ENCODE measurements at places on chromosomes 2 and 18.

- DNase-seq: no peak
Observed at GRCh38 chr18:80252136-80252535, 4.8 kb upstream of the PARD6G start.

DNA sequence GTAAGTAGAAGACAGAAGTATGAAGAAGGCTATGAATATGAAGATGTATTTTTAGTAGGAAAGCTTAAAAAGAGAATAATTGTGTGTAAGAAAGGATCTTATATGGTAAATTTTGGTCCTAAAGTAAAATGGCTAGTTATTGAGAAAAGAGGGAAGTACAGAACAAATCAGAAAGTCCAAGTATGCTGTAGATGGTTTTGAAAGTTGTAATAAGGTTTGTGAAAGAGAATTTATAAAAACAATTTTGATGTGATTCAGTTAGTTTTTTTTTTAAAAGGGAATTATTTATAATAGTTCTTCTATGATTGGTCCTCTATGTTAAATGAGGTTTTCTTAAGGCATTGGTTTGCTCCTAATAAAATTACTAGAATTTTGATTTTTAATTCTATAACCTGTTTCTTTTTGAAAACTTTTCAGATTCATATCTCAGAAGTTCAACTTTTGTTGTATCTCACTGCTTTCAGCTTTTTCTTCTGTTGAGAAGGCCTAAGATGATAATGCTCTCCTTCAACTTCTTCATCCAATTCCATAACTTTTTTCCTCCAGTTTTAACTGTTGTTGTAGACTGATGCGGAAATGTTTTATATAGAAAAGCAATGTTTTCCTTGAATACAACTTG is 322.7 kb downstream of the NOL4 start:
- DNase-seq: no peak

DNA sequence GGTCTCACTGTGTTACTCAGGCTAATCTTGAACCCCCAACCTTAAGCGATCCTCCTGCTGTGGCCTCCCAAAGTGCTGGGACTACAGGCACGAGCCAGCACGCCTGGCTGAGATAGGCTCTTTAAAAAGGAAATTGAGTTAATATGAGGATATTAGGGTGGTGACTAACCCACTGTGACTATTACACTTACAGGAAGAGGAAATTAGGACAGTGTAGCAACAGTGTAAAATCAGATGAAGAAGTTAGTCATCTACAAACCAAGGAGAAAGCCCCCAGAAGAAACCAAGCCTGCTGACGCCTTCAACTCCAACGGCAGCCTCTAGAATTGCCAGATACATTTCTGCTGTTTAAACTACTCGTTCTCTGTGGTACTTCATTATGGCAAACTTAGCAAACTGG is 711.9 kb downstream of the SUCLG1 start:
- DNase-seq: no peak

GRCh38 chr18:63253428-63254372 is 65.9 kb downstream of the BCL2 start:
- no peak for DNase-seq

GRCh38 chr2:2764001-2764355 is 432.9 kb upstream of the MYT1L start:
- no peak for DNase-seq

- no peak for DNase-seq
Observed at GRCh38 chr2:105880637-105881036, 135.9 kb downstream of the NCK2 start.

GRCh38 chr18:79394534-79395307 is 1.0 kb upstream of the NFATC1 start:
- DNase-seq: no peak

DNA sequence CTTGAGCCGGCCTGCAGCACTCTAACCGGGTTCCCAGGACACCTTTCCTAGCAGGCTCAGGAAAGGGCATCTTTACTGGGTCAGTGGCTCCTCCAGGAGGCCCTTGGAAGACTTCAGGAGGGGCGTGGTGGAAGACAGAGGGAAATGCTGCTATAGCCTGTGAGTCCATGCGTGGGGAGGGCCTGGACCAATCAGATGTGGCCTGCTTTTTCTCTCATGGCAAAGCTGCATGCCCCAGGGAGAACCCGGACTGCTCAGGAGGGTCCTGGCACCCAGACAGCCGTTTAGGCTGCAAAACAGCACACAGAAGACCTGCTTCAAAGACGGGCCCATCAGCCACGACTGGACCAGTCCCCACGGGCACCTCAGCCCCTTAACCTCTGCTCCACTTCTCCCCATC is 84.4 kb downstream of the EIPR1 start:
- no peak for DNase-seq

GRCh38 chr2:118312969-118313756 is 224.9 kb downstream of the INSIG2 start:
- no peak for DNase-seq

DNA sequence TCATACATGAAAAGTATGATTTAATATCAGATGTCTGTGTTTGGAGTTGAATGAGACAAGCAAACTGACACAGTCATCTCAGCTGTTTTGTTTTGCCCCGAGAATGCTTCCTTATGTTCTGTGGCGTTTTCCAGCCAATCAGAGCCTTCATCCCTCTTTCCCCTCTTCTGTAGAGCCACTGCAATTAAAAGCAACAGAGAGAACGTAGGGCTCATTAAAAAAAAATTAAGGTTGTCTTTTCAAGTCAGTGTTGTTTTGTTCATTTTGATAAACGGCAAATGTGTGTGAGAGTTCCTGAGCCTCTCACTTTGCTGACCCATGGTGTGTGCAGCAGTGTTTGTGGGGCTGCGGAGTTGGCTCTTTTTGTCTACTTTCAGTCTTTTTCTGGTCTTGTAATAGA is 216.0 kb downstream of the FHOD3 start:
- no peak for DNase-seq

DNA sequence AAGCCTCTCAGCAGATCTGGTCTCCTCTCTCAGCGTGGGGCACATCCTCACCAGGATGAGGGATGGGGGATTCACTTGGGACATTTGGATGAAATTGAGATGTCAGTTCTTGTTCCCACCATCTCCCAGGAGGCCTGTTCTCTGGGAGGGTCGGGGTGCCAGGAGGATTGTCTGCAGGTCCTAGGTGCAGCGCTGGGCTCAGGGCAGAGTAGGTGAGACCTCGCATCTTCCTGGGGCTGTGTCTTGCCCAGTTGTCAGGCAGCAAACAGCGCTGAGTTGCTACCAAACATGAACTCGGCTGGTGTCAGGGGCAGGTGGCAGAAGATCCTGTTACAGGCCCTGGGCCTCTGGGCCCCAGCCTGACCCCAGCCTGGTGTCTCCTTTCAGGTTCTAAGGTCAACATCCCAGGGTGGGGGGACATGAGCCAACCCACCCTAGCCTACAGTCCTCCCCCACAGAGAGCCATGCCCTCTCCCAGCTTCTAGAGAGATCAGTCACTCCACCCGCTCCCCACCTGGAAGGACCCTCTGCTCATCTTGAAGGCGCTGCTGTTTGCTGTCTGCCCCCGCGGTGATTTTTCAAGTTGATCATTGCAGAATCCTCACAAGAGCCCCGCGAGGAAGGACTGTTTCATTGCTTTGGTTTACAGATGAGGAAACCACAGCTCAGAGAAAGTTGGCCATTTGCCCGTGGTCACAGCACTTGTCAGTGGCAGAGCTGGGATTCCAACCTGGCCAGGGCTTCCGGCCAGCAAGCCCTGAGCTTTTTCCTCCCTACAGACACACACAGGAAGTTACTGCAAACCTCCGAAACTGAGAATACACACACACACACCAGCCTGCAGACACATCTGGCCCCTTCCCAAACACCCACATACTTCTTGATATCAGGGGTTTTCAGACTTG is 83.9 kb downstream of the STPG4 start:
- no peak for DNase-seq

- DNase-seq: no peak
Observed at GRCh38 chr2:222976521-222977061, 75.4 kb upstream of the KCNE4 start.

DNA sequence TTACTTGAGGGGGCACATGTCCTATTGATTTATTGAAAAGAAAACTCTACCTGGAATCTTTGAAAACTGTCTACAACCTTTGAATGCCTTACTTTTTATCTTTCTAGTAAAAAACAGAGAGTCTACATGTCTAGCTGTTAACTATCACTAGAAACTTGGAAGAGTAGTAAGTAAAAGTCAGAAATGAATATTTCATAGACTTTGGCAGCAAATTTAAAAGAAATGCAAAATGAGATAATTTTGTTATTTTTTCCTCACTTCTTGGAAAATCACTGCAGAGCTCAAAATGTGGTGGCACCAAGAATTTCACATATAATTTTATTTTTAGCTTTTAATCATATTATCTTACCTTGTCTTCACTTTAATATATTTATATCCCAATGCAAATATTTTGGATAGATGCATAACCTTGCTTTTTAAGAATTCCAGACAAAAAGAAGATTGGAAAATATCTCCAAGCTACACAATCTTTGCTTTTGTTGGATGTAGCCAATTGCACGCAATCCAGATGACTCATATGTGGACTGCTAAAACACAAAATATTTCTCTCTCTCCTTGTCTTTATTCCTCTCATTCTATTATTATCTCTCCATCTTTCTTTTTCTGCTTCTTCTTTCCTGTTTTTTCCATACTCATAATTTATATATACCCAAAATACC is 92.2 kb upstream of the DSEL start:
- no peak for DNase-seq

DNA sequence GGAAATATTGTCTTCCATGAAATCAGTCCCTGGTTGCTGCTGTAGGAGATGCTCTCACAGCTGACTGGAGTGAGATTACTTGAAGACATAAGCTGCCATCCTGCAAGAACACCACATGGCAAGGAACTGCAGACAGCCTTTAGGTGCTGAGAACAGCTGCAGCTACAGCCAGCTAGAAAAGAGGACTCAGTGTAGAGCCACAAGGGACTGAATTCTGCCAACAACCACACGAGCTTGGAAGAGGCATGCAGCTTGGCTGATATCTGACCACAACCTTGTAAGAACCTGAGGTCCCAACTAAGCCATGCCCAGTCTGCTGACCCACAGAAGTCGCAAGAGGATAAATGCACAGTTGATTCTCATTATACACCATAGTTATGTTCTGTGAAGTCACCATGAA is 181.8 kb upstream of the ARL4C start:
- DNase-seq: no peak

GRCh38 chr2:67399831-67400489 is 2.8 kb downstream of the ETAA1 start:
- no peak for DNase-seq

GRCh38 chr2:186533717-186534116 is 47.7 kb downstream of the ZC3H15 start:
- no peak for DNase-seq

- no peak for DNase-seq
Observed at GRCh38 chr2:17758118-17758517, 4.2 kb downstream of the GEN1 start.

DNA sequence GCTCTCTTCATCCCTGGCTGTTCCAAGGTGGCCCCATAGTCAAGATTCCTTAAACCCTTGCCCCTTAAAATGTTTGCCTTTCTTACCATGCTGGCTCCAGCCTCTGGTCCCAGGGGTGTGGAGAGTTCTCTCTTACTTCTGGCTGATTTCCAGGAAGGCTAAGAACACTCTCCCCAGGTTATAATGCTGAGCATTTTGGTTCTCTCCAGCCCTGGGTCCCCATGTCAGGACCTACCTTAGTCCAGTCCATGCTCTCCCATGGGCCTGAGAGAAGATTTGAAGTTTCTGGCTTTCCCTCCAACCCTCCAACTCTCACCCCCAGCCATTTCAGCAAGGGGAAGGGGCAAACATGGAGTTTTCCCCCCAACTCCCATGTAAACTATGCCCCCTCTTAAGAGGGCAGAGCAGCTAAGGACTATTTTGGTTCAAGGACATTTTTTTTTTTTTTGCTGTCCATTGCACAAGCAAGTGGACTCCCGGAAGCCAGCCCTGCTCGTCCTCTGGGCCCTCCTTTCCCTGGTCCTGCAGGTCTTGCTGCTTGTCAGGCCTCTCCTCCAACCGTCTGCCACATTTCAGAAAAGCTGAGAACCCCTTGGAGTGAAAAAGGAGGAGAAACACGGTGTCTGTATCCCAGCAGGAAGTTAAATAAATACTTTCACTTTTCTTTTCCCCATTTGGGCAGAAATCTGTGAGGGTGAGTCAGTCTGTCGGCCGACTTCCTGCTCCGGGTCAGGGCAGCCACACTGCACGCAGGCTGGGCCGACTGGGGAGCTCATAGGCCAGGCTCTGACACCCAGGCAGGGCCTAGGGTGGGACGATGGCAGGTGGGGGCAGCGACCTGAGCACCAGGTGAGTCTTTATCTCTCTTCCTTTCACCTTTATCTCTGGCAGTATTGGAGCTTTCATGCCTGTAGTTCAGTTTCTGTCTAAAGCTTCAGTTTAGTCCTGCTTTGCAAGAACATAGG is at the start of gene SP140L:
TSS of gene SP140L (plus strand) at position 741 of the 965 bp plus-strand sequence. CDS start at position 818, 77 bp downstream.
- DNase-seq: no peak

GRCh38 chr2:182666674-182667314 is 49.3 kb upstream of the DNAJC10 start:
- no peak for DNase-seq

GRCh38 chr2:196489371-196489770 is 150.1 kb upstream of the CCDC150 start:
- no peak for DNase-seq

DNA sequence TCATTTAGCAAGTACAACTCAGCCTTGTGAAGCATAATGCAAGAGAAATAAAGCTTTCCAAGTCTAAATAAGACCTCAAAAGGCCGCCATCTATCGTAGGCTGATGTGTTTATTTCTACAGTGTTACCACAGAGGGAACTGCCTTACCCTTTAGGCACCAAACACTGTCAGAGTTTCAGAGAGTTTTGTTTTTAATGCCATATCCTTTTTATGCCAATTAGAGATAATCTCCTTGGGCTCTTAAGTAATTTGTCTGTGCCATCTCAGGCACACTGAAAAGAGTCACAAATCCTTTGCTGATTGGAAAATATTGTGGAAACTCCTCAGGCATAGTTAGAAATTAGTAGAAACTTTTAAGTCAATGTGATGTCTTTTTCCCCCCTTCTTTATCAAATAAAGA is 797.1 kb downstream of the SLC4A3 start:
- no peak for DNase-seq

DNA sequence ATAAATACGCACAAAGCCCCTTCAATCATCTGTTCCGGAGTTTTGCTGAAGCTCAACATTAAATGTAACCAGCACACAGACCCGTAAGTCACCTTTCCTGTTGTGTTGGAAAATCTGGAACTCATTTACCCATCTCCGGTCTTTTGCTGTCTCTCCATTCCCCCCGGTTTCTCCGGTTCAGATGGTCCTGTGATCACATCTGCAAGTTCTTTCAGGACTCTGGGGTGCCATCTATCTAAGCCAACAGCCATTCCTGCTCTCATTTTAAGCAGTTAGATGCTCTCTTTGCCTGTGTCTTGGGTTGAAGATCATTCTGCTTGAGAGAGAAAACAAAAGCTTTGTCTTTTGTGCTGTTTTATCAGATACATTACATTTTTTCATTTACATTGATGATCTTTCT is 91.7 kb upstream of the TGIF1 start:
- DNase-seq: no peak

GRCh38 chr2:213544940-213545339 is 260.7 kb downstream of the SPAG16 start:
- no peak for DNase-seq

- no peak for DNase-seq
Observed at GRCh38 chr2:95380731-95381130, 21.8 kb upstream of the FAHD2A start.

GRCh38 chr2:20113986-20114938 is 62.8 kb upstream of the LAPTM4A start:
- no peak for DNase-seq
